ENCODE measurements at places on chromosomes 3 and 15. TPM values are rescaled to one million over a fixed set of nuclear protein-coding genes. Genes with fewer than 3 reads are reported as not detected.

- no peak for DNase-seq
These were observed 5.9 kb upstream of the RBPMS2 start for GRCh38 chr15:64781299-64781698.

CLSTN2 gene
- 0.24 TPM for polyA plus RNA-seq

- DNase-seq: no peak
These were observed 31.1 kb downstream of the SERP1 start for GRCh38 chr3:150515210-150515609.

AKAP13 gene
- polyA plus RNA-seq: 46.5 TPM

DNA sequence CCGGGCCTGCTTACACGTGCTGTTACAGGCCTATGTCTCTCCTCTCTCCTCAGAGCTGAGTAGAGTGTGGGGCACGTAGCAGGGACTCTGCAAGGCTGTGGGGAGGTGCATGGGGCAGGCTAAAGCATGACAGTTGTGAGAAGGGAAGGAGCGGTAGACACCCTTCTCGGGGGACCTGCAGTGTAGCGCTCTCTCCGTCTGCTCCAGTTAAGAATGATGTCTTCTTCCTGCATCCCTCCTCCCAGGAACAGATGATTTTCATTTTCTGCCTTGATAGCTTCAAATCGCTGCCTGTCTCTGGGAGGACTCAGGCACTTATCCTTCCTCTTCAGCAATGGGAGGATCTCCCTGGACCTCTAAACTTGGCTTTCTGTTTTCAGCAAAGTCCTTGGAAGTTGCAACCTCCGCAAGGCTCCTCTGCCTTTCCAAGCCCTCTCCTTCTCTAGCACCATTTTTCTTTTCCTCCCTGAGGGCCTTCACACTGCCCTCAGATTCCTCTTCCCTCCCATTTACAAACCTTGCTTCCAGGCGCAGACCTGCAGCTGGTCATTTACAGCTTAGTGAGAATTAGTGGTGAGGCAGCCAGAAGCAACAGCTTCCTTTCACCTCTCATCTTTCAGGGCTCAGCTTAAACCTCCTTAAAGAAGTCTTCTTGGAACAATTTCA is 23.4 kb upstream of the TLE3 start:
- DNase-seq: no peak

- no peak for DNase-seq
These were observed 271.0 kb downstream of the EDEM1 start for GRCh38 chr3:5458526-5458925.

DNA sequence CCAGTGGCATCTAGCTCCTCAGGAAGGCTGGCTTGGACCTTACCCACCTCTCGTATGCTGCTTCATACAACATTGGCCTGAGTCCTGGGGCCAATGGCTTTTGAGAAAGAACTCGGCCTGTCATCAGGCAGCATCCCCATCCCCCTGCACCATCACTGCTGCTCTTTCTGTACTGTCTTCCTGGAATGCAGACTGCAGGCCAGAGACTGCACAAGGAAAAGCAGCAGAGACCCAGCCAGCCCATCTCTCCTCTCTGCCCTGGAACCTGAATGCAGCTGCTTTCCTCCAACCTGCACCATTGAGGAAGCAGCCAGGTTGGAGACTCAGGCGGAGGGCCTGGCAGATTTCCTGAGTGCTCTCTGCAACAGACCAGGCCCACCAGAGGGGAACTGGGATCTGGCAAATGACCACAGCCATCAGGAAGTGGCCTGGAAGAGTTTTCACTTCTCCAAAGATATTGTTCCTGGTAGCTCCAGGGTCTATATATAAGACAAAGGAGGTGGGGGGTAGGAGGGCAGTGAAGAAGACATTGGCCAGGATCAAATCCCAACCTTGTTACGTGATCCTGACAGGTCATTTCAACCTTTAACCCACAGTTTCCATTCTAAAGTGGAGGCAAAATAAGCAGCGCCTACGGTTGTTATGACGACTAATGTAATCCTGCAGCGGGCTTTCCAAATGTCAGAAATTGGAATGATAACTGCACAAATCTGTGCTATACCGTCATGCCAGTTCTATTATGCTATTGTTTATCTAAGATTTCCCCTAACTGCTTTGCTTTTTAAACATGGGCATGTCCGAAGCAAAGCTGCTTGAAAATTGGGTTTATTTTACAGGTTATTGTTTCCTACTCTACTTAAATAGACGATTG is 24.4 kb upstream of the RAB7A start:
- DNase-seq: no peak

- peak; percentile 76 for DNase-seq
These were observed 1.4 kb upstream of the IL17RC start for GRCh38 chr3:9915254-9916141.

SEMA5B gene
- 0.48 TPM for polyA plus RNA-seq

DNA sequence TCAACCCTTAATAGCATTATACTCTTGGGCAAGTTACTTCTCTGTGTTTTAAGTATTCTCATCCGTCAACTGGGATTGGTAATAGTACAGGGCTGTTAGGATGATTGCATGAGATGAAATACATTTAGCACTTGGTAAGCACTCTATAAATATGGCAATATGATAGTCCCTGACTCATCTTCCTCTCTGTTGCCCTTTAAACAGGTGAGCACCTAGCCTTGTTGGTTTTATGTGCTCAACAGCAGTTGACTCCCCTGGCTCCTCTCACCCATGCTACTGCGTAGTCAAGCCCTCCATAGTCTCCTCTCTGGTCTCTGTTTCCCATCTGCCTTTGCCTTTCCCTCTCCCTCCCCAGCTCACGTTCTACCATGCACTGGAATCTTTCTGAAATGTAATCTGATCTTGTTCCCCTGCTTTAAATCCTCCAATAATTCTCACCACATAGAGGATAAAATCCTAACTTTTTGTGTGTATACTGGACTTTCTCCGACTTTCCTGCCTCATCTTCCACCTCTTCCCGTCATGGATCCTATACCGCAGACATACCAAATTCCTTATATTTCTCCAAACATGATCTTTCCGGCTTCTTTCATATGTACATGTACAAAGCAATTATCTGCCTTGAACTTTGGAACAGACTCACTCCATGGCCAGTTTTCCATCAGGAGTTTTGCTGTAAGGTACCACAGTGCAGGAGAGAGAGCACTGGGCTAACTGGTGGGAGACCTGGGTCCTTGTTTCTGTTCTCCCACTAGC is 42.3 kb downstream of the FSD2 start:
- DNase-seq: no peak

- DNase-seq: no peak
These were observed 503 bp downstream of the HLTF start for GRCh38 chr3:149085828-149086231.

GRCh38 chr3:57434041-57434440 is 110.1 kb downstream of the DNAH12 start:
- no peak for DNase-seq

P2RY13 gene
- 0.12 TPM for polyA plus RNA-seq

DNA sequence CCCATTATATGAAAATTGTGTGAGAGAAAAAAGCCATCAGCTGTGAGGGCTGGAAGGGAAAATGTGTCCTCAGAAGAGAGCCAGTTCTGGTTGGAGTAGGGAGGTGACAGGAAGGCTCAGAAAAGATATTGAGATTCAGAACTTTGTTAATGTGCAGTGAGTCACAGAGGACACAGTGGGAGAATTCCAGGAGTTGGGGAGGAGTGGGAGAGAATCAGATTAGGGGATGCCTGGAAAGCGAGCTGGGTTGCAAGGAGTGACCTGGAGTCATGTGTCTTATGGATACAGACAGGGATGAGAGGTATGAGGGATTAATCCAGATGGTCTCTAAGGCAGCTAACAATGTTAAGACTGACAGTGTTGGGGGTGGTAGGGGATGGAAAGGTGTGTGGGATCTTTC is 67.5 kb downstream of the CHST2 start:
- DNase-seq: no peak

- DNase-seq: no peak
These were observed 88.3 kb upstream of the UBE3A start for GRCh38 chr15:25527118-25527517.

- DNase-seq: no peak
These were observed 67.3 kb upstream of the TRIM42 start for GRCh38 chr3:140610544-140610943.

Data from psoas muscle (tissue), 8 donors.